Mucosa of descending colon (tissue), 3 donors: ENCODE measurements at places on chromosomes 7 and 10.

DNA sequence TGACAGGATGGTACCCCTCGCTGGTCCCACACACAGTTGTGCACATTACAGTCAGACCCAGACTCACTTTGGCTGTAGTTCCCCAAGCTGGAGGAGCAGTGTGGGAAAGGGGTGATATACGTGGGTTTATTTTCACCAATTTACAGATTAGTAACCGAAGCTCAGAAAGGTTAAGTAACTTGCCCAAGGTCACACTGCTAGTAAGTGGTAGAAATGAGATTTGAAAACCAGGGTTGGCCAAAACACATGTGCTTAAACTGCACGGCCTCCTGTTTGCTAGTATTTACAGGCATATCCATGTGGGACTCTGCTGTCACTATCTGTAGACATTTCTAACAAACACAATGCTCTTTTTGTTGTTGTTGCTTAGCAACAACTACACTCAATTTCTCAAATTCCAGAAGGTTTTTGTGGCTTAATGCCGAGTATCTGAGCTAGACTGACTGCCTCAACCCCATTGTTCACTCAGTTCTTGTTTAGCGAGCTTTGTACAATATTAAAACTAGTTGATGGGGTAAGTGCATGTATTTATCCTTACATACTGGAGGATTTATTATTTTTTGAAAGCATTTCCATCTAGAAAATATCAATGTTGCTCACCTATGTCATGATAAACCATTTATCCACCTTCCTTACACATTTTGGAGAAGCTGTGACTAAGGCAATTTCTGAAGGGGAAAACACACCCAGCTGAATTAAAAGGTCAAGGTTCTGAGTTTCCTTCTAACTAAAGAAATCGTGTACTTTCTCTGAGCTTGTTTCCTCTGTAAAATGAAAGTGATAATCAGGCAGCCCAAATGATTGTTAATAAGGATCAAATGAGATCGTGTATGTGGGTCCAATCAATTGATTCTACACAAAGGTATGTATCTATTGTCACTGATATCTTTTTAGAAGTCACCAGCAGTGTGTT is 5.3 kb upstream of the TMEM139 start:
- DNase-seq: no peak

DNA sequence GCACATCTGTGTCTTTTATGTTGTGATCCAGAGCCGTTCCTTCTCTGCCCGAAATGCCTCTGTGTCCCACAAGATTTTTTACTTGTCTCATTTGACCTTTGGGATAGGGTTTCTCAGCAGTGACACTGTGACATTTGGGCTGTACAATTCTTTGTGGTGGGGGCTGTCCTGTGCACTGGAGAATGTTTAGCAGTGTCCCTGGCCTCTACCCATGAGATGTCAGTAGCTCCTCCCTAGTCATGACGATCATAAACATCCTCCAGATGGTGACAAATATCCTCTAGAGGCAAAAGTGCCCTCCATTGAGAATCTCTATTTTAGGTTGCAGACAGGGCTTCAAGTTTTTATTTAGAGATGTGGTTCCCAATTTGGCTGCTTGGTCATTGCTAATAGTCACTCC is 91.3 kb downstream of the PPP1R17 start:
- no peak for DNase-seq

GRCh38 chr7:16295558-16295957 is 125.8 kb downstream of the CRPPA start:
- no peak for DNase-seq

DNA sequence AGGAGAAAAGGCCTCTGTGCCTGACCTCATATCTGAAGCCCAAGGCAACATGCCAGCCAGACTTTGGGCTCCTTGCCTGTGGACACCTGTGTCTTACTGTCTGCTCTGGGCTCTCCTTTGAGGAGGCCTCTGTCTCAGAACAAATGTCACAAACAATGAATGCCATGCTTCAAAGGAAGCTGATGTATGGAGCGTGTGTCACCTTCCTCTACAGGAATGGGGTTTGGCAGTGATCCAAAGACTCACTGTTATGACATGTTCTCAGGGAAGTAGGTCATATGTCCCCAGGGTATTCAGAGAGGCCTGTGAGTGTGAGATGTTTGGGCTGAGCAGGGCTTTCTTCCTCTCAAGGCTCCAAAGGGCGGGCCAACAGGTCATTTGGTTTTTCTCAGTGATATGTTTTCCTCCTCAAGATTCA is 38.4 kb downstream of the PTPRE start:
- DNase-seq: peak; percentile 66

GRCh38 chr7:16365177-16365576 is 56.2 kb downstream of the CRPPA start:
- no peak for DNase-seq

DNA sequence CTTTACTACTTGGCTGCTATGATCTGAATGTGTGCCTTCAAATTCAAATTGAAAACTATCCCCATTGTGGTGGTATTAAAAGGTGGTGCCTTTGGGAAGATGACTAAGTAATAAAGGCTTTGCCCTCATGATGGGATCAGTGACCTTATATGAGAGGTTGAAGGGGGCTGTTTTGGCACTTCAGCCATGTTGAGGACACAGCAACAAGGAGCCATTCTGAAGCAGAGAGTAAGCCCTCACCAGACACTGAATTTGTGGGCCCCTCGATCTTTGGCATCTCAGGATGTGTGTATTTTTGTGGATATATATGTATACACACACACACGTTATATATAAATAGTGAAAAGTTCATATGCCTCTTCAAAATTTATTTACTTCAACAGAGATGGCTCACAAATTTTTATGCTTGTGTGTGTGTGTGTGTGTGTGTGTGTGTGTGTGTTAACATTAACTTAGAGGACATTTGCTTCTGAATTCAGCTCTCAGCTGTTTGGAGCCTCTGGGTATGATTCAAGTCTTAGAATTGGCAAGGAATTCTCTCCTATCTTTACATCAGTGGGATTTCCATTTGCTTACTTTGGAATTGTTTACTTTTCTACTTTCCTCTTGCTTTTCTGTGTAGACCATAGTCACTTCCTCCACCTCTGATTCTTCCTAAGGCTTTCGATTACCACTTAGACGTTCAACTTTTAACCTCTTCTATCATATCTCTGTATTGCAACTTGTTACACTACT is 66.6 kb downstream of the MAGI2 start:
- no peak for DNase-seq

- DNase-seq: peak; percentile 71
Measured at GRCh38 chr10:61662794-61663259, at the start of gene CABCOCO1. Gene CABCOCO1 (plus strand): TSS chr10:61662929. CDS start chr10:61662973, 44 bp downstream.

DNA sequence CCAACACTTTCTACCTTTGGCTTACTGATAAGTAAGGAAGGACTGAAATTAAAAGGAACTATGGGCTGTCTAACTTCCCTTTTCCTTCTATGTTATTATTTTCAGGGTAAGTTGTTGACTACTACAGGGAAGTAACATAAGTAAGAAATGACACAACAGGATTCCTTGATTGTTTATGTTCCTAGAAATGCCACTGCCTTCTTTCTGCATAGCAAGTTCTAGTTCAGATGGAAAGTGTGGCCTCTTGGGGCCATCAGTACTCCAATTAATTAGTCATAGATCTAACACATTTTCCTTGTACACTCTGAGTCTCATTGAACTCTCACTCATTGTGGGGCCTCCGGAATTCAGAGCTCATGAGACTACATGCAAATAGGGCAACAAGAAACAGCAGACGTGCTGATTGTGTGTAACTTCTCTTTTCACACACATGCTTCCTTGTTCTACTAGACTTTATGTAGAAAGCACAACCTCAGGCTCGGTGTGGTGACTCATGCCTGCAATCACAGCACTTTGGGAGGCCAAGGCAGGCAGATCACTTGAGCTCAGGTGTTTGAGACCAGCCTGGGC is 35.3 kb upstream of the HIBADH start:
- peak; percentile 62 for DNase-seq

GRCh38 chr10:103882285-103883007 is 27.1 kb upstream of the SH3PXD2A start:
- DNase-seq: no peak

DNA sequence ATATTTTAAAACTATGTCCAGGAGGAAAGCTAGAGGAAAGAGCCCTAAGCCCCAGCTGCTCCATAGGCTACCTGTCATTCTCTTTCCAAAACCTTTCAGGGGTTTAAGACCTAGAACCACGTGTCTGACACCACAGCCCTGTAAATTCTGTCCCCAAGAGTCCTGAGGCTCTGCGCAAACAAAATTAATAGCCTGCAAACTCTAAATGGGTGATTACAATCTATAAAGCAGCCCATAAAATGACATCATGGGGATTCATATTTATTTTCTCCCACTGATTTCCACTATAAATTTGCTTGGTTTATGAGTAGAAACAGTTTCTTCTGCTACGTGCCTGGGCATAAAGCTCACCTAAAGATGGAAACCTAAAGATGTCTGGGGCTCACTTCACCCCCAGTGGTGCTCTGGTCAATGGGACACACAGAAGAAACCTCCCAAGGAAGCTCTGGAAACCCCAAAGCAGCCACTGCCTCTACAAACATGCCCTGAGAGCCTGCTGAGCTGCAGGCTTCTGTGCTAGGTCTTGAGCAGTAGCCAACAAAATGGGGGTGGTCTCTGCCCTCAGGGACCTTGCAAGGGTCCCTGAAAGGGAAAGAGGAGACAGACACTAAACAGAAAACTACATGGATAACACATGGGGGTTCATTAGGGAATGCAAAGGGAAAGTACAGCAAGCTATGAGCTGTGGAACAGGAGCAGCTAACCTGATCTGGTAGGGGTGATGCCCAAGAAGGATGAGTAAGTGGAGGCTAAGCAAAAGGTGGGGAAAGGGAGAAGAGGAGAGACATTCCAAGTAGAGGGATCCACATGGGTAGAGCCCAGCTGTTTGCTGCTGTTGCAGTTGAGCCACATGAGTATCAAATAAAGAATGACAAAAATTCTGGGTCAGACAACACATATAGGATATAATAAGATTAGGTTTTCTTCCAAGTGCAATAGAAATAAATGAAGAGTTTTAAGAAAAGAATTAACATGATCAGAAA is 331.7 kb downstream of the KCNMA1 start:
- no peak for DNase-seq
